Right ventricle myocardium superior (tissue), 1 donor: ENCODE measurements at places on chromosomes 12 and 14. TPM values are rescaled to one million over a fixed set of nuclear protein-coding genes. Genes with fewer than 3 reads are reported as not detected.

KLHL33 gene
- total RNA-seq = 0.70 TPM

TMCC3 gene
- 1.5 TPM for total RNA-seq

NRIP2 gene
- 2.0 TPM for total RNA-seq

DNA sequence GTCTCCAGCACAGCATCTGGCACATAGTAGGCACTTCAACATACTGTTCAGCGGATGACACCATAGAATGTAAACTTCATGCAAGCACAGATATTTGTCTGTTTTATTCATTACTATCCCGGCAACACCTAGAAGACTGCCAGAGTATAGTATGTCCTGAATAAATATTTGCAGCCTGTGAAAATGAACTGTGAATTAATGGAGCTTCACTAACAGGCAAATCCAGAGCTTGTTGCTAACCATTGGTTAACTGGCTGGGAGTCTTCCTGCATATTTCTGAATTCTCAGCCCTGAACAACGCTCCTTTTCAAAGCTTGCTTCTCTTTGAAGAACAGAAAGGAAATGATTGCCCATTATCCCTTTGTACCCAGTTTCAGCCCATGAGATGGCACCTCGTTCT is 243.3 kb upstream of the CRY1 start:
- DNase-seq = no peak

- no peak for DNase-seq
Measured at GRCh38 chr12:62525271-62525670, 58.6 kb downstream of the MON2 start.

- no peak for DNase-seq
Measured at GRCh38 chr14:54848910-54849309, 53.7 kb downstream of the GCH1 start.

P2RX7 gene
- 1.7 TPM for total RNA-seq

DNA sequence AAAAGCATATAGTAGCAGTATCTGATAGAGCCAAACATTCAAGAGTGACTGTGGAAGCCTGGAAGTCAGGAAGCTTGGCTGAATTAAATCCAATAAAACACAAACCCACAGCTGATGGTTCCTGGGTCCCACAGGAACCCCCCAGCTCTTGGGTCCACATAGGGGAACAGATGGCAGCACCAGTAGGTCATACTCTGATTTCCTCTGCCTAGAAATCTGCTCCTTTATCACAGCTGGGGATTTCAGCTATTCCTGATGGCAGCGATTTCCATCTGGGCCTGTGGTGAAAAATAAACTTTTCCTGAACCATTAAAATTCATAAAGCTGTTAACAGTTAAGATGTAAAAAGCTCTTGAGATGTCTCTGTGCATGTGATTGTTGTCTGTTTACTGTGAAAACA is 202.0 kb upstream of the FRMD6 start:
- DNase-seq = no peak

GRCh38 chr14:81172881-81173280 is 47.9 kb downstream of the GTF2A1 start:
- DNase-seq = no peak

DNA sequence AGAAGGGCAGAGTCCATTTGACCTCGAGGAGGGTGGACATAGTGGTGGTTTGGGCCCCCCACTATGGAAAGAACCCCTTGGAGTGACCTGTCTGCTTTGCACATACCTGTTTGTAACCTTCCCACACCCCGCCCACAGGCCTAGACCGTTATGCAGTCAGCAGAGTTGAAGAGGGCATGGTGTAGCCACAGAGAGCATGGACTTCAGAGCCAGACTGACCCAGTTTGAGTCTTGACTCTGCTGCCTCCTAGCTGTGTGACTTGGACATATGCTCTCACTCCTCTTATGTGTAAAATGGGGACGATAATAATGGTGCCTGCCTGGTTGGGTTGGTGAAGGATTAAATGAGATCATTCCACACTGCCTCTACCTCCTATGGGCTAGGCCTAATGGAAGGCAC is 40.9 kb upstream of the NOS1 start:
- no peak for DNase-seq

GRCh38 chr14:73750531-73750901 is 36.3 kb upstream of the PNMA1 start:
- DNase-seq = no peak
